ENCODE measurements at places on chromosomes 5 and 9.
A peak's percentile ranks its signal among the peaks of the same experiment; 100 is the strongest.

GRCh38 chr5:10307206-10308148 is at the start of gene CMBL:
CMBL (minus strand) TSS chr5:10307902; CDS start chr5:10290762, 17,140 bp downstream.
- peak; percentile 43 for DNase-seq

DNA sequence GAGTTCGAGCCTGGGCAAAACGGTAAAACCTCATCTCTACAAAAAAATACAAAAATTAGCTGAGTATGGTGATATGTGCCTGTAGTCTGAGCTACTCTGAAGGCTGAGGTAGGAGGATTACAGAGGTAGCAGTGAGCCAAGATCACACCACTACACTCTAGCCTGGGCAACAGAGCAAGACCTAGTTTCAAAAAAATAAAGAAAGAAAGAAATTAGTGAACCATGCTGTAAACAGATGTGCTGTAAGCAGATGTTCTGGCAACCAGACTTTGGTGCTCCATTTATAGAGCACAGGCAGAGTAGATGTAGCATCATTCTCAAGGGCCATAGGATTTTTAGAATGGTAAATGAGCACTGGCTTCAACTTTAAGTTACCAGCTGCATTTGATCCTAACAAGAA is 115.4 kb downstream of the ST8SIA4 start:
- no peak for DNase-seq

GRCh38 chr9:86022687-86023266 is 76.6 kb downstream of the GOLM1 start:
- peak; percentile 12 for DNase-seq

- no peak for DNase-seq
Observed at GRCh38 chr9:73773896-73774295, 622.2 kb downstream of the ANXA1 start.

DNA sequence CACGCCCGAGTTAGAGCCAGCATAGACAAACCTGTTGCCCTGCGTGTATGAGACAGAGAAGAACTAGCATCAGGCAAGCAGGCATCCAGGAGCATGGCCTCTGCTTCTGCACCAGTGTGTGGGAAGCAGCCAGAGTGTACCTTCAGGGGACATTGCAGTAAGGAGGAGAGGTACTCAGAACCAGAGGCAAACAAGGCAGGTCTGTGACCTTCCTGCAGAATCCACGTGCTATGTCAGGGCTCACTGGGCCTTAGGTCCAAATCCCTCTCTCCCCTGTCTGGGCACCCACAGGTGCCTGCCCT is 63.0 kb downstream of the SECISBP2 start:
- DNase-seq = no peak

- no peak for DNase-seq
Observed at GRCh38 chr9:132531195-132531594, 51.2 kb upstream of the BARHL1 start.

- DNase-seq = no peak
Observed at GRCh38 chr5:62732677-62733121, 154.1 kb downstream of the LRRC70 start.

GRCh38 chr5:135376961-135377624 is 21.9 kb downstream of the MACROH2A1 start:
- peak; percentile 76 for DNase-seq

DNA sequence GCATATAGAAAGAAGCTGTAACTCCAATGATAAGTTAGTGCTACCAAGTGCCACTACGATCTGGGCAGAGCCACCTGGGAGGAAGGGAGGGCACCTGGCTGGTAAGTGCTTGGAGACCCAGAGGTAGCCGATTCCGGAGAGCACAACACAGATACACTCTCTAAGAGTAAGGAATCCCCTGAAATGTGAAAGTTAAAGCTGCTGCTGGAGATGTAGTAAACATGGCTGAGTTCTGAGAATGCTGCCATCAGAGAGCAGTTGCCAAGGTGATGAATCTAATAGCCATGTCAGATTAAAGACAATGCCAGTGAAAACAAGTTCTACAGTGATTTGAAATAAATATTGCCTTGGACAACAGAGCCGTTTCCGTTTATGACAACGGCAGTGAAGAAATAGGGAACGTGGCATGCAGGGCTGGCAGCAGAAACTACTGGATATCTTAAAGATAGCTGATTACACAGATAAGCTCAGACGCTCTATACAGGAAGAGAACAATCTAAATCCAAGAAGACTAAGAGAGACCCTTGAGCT is 561.2 kb upstream of the C9orf72 start:
- no peak for DNase-seq

GRCh38 chr5:161530700-161531099 is 15.8 kb downstream of the GABRB2 start:
- no peak for DNase-seq

GRCh38 chr9:87084407-87084806 is 137.1 kb upstream of the GAS1 start:
- DNase-seq = no peak

DNA sequence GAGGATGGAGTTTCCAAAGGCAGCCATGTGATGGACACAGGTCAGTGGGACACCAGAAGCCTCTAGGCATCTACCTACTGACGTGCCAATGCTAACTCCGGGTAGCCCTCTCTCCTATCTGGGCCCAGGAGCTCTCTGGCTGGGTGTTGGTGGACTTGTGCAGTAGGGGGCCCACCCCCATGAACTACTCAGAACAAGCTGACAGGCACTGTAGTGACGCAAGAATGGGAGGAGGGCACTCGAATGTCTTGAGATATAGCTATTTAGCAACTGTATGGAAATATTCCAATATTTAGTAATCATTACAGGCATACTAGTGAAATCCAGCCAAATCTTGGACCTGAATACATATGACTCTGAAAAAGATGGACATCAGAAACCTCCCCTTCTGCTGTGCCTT is 5.7 kb upstream of the DOCK2 start:
- DNase-seq = no peak

DNA sequence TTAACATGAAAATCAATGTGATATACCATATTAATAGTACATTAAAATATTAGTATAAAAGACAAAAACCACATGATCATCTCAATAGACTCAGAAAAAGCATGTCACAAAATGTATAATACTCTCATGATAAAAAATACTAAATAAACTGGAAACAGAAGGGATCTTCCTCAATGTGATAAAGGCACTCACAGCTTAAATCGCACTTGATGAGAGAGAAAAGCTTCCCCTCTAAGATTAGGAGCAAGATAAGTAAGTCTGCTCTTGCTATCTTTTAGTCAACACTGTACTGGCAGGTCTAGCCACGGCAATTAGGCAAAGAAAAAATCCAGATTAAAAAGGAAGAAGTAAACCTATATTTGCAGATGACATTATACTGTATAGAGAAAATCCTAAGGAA is 21.8 kb upstream of the MSH3 start:
- DNase-seq = no peak

GRCh38 chr5:42927730-42928129 is 112.4 kb downstream of the ANXA2R start:
- no peak for DNase-seq

DNA sequence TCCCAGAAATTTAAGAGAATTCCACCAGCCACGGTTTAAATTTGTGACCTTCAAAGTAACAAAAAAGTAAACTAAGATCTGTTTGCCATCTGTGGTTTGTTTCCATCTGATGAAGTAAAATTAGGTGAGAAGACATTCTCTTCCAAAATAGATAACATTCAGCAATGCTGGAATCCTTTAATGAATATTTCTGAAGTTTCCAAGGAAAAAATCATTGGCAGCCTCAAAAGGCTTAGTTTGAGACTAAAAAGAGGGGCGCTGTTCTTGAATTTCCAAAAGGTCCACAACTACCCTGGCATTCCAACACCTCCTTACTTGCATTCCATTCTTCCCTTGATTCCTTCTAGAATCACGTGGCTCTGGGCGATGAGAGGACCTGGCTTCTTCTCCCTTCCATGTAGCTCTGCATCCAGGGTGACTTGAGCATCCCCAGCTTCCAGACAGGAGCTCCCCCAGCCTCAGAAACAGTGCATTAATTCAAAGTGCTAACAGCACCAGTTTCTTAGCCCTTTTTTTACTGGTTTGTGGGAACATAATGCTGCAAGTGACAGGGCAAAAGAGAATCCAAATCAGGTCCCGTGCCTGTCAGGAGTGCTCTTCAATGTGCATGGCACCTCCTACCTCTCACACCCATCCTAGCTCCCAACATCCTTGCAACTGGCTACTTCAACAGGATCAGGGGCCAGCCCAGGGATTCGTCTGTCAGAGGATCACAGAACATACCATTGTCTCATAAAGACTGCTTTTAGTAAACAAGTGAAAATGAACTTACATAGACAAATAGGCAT is 191.5 kb upstream of the S1PR3 start:
- DNase-seq = no peak

- DNase-seq = no peak
Observed at GRCh38 chr5:26864061-26864460, 174.3 kb downstream of the CDH9 start.

GRCh38 chr9:129720865-129721545 is 31.8 kb downstream of the PTGES start:
- no peak for DNase-seq

- DNase-seq = peak; percentile 53
Observed at GRCh38 chr9:127437497-127438264, 13.5 kb downstream of the ZNF79 start.

GRCh38 chr5:140402258-140403074 is 833 bp downstream of the ANKHD1 start:
- peak; percentile 73 for DNase-seq

DNA sequence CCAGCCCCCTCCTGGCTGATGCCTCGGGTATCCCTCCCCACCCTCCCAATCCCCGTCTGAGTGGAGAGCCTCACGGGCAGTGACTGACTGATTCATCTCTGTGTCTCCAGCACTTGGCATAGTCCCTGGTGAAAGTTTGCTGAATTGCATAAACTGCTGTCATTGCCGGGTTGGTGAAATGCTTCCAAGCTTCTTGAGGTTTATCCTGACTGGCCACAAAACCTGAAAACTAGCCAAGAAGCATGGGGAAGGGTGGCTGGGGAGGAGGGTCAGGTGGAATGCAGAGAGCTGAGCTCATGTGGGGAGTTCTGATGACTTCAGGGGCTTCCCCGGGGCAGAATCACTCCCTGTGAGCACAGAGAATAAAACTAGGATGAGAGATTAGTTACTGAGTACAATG is 56.9 kb upstream of the GGTA1 start:
- DNase-seq = no peak

DNA sequence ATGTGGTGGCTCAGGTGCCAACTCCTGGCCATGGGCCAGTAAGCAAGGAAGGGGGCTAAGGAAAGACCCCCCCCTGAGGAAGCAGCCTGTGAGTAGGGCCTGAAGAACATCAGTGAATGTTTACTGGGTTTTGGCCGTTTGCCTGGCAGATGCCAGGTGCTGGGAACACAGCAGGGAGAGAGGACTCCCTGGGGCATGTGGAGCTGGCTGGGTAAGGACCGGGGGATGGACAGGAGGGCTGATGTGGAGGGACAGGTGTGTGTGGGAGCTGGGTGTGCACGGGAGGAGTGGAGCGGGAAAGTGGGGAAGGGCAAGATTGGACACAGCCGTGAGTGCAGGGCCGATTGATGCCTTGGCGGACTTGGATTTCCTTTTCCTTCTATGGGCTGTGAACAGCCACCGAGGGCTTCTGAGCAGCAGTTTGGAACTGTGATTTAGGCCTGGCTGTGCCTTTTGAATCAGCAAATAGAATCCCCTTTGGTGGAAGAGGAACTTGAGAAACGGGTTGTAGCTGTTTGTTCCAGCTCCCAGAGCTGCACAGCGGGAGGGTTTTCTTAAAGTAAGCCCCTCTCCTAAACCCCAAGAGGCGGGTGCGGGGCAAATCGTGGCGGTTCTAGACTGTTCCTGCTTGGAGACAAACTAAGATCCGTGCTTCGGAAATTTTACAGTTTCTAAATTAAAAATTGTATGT is 3.1 kb downstream of the HMCN2 start:
- no peak for DNase-seq

DNA sequence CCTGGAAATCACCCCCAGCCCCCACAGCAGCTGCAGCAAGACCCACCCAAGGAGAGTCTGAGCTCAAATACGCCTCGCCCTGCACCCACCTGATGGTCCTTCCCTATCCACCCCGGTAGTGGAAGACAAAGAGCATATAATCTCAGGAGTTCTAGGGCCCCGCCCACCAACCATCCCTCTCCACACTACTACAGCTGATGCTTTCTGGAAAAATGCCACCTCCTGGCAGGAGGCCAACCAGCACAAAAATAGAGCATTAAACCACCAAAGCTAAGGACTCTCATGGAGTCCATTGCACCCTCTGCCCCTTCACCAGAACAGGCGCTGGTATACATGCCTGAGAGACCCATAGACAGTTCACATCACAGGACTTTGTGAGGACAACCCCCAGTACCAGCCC is 22.5 kb upstream of the NIPSNAP3A start:
- DNase-seq = no peak

- peak; percentile 22 for DNase-seq
Observed at GRCh38 chr9:95852059-95853032, 23.1 kb upstream of the ERCC6L2 start.

DNA sequence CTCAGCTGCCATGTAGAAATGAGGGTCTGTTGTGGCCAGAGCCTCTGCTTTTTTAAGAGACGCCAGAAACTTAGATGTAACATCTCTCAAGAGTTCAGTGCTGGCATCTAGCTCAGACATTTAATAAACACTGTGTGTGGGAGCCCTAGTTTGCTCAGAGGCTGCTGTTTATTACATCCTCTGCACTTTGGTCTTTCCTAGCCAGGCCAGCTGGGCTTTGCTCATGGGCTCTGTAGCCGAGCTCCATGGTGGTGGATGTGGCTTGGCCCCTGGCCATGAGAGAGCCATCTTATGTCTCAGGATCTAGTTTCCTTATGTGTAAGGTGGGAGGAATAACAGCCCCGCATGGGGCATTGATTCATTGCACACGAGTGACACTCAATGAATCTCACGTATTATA is 30.0 kb downstream of the ARHGEF37 start:
- no peak for DNase-seq

GRCh38 chr5:177049285-177049684 is 26.8 kb downstream of the ZNF346 start:
- peak; percentile 18 for DNase-seq

GRCh38 chr9:101970609-101971008 is 232.2 kb upstream of the GRIN3A start:
- no peak for DNase-seq

DNA sequence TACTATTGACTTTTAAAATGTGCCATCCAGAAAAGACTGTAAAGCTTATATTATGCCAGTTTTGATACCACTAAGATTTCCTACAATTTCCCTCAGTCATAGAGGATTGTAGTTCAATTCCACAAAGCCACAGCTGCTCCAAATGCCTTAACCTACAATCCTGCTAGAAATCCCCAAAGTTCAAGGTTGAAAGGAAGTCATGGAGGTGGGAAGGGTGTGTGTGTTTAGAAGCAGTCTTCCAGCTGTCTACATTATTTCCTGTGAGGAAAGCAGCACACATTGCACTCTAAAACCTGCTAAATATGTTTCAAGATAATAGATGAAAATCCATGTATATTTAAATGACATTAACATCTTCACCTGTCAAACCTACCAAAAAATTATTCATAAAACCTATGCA is 11.8 kb downstream of the EPB41L4A start:
- DNase-seq = no peak

DNA sequence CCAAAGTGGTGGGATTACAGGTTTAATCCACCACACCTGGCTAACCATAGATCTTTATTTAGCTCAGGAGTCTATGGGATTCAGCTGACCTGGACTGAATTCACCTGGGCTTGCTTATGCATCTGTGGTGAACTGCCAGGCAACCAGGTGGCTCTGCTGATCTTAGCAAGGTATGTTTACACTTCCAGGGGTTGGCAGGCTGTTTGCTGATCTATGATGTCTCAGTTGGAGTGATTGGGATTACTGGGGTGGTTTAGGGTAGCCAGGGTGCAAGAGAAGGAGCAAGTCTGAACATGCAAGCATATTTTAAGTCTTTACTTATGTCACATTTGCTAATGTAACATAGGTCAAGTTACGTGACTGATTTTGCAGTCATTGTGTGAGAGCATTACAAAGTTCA is 63.6 kb upstream of the JAK2 start:
- DNase-seq = no peak

Measured in activated CD4-positive, alpha-beta T cell treated with anti-CD3 and anti-CD28 coated beads for 36 hours (primary cell).